ENCODE measurements at places on chromosomes 3 and 15.
A peak's percentile ranks its signal among the peaks of the same experiment; 100 is the strongest.

- no peak for DNase-seq
Measured at GRCh38 chr3:41508063-41508696, 308.9 kb downstream of the CTNNB1 start.

DNA sequence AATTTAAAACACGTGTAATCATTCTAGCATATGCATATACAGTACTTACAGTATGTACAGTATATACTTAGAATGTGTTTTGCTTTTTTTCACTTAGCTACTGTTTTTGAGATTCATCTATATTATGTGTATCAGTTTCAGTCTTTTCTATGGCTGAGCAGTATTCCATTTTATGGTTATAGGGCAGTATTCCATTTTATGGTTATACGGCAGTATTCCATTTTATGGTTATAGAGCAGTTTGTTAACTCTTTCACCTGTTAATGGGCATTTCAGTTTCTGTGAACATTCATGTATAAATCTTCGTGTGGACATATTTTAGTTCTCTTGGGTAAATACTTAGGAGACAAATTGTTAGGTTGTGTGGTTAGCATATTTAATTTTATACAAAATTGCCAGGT is 40.9 kb downstream of the PDCD6IP start:
- DNase-seq: no peak

DNA sequence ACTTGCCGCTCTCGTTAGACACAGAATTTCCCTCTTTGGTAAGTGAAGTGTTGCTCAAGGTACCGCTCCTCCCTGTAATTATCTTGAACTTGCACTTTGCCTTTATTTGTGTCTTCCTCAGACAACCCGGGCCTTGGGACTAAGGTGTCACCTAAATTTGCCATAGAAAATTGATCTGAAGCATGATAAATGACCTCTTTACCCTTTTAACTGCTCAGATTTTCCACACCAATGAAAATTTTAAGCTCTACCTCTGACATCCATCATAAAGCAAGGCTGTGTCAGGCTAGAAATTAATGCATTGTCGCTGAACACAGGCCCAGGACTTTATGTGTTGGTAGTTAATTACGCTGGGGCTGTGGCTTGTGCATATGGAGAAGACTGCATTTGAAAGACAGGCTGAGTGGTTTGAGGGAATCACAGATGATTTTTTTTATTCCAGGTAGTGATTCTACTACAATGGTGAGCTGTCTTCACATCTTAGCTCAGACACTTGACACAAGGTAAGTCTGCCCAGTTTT is 199.6 kb upstream of the CHRM5 start:
- DNase-seq: no peak

DNA sequence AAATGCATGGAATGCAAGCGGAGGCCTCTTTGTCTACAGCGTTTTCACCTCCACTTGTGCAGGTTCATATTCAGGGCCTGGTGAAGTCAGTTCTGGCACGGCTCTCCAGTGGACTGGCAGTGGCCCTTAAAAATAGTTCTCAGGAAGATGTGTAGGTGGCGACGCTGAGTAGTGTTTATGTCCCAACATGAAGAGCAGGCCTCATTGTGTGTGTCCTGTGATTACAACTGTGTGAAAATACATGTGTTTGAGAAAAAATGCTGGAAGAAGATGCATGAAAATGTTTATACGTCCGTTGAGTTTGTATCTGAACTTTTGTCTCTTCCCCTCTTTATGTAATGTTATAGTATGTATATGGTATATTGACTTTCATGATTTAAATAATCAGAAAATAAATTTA is 7.2 kb downstream of the LIPC start:
- peak; percentile 38 for DNase-seq

- DNase-seq: no peak
Measured at GRCh38 chr3:18403061-18403460, 22.1 kb downstream of the SATB1 start.

- DNase-seq: no peak
Measured at GRCh38 chr15:79640206-79640605, 208.1 kb downstream of the MINAR1 start.

DNA sequence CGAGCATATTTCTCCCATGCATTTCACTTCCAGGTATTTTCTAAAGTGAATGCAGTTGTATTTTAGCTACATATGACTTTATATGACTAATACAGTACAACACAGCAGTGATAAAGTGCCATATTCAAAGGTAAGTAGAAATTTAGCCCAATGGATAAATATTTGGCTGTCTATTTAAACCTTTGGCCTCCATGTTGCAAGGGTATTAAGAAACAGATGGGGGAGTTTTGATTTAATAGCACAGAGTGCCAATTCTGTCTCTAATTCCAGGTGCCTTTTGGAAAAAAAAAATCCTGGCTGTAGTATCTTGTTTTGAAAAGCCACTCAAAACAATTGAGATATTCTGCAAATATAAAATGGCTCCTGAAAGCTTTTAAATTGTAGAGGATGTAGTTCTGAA is 44.9 kb upstream of the SGO1 start:
- no peak for DNase-seq

DNA sequence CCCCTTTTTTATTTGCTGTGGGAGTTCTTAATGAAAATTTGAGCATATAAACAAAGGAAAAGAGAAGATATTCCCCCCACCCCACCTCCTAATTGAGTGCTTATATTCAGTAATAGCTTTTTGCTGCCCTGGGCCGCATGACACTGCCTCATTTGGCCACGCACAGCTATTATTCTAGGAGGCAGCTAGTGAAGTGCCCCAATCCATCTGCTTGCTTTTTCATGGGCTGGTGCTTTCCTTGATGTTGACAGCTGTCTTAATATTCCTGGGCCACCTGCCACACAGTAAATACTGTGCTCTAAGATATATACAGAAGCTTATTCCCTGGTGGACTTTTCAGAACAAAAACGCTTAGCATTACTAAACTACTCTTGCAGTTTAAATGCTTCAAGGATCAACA is 3.8 kb upstream of the CRYBG3 start:
- no peak for DNase-seq

GRCh38 chr15:52657338-52657737 is 21.9 kb downstream of the ATOSA start:
- no peak for DNase-seq

GRCh38 chr3:155382396-155383042 is 89.0 kb upstream of the STRIT1 start:
- no peak for DNase-seq

DNA sequence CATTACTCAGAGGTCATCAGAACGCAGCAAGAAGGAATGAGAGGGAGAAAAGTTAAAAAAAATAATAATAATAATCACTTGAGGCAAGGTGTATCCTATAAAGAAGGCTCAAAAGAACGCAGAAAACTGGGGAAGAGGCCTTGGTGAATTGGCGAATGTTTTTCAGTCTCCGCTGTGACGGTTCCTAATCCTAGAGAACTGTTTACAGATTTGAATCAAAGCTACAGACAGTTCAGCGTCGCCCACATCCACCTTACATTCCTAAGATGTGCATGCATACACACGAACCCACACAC is 634 bp downstream of the ZMAT3 start:
- DNase-seq: no peak

DNA sequence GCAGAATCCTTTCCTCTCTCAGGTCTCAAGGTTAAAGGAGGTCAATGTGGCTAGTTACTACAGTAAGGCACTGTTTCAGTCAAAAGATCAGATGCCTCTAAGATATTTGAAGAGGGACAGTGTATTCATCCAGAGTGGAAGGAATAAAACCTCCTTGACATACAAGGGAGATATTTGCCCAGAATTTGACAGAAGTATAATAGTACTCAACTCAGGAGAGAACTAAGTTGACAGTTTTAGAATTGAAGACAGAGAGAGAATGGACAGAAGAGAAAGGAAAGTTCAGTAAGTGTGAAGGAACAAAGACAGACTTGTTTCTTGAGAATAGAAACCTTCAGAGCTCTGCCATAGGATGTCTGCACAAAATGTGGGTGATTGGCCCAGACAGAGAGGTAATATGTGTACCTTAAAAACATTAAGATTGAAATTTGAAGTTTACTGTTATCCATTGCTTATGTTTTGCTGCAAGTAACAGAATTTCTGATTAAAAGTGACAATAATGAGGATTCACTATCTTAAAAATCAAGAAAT is 507.1 kb downstream of the IGSF11 start:
- no peak for DNase-seq

DNA sequence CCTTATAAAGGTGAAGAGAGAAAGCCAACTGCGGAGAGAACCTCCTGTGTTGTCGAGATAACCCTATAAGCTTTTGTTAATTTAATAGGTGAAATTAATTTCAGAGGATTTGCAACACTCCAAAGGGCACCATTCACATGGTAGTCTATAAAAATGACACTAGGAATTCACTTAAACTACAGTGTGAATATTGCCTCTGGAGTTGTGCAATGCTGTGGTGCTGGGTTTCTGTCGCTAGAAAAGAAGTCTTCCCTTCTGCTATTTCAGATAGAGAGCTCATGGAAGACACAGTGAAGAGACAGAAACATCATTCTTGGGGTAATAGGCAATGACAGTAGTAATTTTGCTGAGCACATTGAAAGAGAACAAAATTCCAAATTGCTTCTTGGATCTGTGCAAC is 28.8 kb upstream of the PROK2 start:
- DNase-seq: no peak

GRCh38 chr15:70284438-70285214 is 186.9 kb upstream of the TLE3 start:
- DNase-seq: no peak

DNA sequence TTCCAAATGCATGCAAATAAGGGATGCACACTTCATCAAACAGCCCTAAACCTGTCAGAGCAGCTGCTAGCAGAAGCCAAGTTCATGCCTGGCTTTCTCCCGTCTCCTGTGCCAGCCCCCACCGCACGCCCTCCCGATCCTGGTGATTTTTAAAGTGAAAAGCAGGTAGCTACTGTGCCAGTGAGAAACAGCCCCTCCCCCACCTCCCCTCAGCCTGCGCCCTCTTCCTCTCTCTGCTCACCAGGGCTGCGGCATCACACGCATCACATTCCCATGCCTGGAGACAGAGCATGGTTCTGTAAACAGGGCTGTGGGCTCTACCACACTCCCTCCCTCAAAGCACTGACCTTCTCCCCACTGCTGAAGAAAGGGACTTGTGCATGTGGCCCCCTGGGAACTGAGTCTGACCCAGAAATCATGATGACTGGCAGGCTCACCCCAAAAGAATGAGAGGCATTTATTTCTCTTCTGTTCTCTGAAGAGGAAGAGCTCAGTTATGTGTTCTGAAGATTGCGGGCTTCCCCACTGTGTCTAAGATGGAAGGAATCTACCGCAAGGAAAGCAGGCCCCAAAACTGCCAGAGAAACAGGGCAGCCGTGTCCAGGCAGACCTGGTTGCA is 14.5 kb upstream of the SLC6A1 start:
- DNase-seq: no peak

- peak; percentile 48 for DNase-seq
Measured at GRCh38 chr3:16897254-16897926, 12.6 kb downstream of the PLCL2 start.

DNA sequence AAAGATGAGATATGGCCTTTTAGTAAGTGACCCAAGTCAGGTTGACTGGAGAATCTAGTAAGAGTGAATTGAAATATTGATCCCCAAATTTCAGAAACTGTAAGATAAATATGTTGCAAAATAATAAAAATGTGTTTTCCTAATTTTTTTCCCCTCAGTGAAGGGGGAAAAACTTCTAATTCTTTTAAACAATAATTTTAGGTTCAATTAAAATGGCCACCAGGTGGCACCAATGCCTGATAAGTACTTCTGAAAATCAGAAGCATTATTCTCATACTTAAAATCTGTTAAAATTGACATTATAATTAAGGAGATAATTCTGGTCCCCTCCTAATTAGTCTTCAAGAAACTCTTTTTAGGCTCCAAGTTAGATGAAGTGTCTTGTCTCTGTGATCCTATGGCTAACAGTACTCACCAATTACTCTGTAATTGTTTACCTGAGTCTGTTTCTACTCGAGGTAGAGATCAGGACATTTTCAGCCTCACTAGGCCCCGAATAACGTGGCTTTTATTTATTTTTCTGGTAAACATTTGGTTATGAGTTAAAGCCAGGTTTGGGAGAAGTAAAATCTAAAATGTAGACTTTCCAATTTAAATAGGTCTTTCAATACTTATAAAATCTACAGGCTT is 52.6 kb downstream of the NMD3 start:
- no peak for DNase-seq

DNA sequence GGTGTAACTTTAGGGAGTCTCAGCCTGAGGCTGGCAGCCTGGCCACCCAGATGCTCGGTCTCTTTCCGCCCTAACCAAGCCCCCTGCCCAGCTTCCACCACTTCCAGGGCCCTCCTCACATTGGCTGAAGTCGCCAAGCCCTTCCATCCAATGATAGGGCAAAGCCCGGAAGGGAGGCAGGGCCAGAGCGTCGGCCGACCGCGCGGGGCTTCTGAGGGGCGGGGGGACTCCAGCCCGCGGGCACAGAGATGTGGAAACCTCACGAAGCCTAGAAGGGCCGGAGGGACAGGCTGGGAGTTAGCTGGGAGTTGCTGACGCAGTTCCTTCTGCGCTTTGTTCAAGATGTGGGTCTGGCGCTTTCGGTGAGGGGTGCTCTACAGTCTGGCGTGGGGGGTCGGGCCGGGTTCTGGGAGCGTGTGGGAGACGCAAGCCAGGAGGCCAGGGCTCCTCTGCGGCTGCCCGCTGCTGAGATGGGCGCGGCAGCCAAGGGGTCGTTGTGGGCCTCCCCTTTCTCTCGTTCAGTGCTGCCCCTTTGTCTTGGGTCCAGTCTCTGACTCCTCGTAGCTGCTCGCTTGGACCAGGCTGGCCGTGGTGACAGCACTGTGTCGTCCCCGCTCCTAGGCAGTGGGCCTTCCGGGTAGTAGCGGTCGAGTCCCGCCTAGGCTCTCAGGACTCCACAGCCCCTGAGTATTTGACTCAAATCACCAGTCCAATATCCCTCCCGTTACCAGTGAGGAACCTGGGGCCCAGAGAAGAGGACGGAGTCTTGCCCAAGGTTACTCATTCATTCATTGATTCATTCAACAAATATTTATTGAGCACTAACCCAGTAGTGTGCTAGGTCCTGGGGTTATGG is at the start of gene ZNF660:
ZNF660 (plus strand) TSS at position 319 of the 856 bp plus-strand sequence. CDS start 9,230 bp downstream, outside the sequence.
- peak; percentile 1 for DNase-seq

- DNase-seq: no peak
Measured at GRCh38 chr3:161035711-161036110, 69.4 kb downstream of the B3GALNT1 start.

- no peak for DNase-seq
Measured at GRCh38 chr3:145902166-145902565, 258.8 kb downstream of the PLOD2 start.

DNA sequence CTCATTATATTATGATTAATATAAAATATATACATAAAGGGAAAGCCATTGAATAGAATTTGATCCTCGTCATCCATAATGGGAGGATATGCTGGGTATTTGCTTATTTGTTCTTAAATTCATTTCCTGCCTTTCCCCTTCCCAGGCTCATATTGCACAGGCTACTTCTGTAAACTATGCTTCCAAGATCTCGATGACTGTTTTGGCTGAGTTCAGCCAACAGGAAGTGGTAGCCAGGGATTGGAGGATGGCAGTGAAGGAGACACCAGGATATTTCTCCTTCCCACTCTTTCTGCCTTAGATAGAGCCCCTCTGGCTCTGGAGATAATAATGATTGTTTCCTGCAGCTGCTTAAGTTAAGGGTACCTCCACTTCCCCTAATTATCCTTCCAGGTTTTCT is 44.3 kb upstream of the DYNC1LI1 start:
- DNase-seq: no peak
